Pulmonary artery endothelial cell (primary cell): ENCODE measurements at places on chromosomes 5 and 9.

DNA sequence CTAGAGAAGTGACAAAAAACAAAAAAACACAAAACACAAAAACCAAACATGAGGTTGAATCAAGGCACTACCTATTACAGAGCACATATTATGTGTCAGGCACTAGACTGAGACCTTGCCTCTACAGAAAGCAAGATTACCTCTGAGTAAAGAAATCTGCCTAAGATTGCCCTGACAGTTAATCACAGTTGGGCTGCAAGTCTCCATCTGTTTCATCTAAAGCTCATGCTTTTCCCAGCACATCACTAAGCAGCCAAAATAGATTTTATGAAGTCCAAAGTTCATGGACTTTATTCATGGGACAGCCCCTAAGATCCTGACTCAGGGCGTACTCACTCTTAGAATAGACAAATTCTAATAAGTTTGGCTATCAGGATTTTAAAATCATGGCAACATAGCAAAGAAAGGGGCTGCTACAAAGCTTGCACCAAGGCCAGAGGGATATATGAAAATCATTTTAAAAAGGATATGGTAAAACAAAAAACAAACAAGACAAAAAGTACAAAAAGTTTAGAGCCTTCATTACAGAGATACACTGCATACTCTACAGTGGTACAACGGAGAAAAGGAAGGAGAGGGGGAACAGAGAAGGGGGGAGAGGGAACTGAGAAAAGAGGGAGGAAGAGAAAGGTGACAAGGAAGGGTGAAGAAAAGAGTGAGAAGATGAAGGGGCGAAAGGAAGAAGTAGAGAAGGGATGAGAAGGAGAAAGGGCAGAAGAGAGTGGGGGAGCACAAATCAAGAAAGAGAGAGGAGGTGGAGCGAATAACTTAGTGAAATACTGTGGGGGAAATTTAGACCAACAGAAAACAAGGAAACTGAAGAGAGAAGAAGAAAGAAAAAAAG is 58.2 kb downstream of the RICTOR start:
- no peak for DNase-seq

DNA sequence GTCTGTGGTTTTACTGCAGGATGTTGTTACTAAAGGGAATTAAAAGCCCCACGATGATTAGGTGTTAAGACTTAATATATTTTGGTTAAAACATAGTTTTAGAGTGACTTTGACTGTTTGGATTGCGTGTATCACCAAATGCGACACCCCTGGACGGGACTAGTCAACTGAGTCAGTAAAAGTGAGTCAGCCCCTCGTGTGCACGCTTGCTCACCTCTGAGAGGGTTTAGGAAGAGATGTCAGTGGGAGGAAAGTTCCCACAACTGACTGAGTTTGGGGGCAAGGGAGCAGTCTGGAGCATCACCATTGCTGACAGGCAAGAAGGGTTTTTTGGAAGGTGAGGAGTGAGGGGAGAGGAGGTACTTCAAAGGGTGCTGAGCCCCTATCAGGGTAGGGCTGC is 14.4 kb upstream of the DMRT3 start:
- DNase-seq: no peak

DNA sequence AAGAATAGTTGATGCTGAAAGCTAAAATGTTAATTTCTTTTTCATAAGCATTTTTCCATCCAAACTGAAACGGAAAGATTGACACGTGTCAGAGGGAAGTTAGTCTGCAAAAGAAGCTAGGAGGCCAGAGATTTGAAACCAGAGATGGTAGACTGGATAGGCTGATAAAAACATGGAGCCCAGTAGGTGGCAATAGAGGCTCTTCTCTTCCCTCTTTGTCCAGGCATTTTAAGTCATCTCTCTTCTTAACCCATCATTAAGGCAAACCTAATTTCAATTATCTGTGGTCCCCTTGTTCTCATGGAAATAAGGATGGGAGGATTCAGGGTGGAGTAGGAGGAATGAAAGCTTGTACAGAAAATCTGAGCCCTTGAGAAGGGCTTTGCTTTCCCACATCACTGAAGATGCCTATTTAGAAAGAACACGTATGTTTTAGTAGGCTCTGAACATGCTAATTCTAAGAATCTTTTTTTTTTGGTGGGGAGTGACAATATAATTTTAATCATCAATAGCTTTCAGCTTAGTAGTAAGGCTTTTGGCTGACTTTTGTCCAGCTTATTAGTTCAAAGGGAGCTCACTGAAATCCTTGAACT is 66.6 kb downstream of the ZNF474 start:
- no peak for DNase-seq

- DNase-seq: no peak
Measured at GRCh38 chr5:115543365-115544042, 1.1 kb downstream of the FEM1C start.

GRCh38 chr9:93306081-93306480 is 122.1 kb downstream of the WNK2 start:
- DNase-seq: no peak

- DNase-seq: no peak
Measured at GRCh38 chr5:30960036-30960435, 233.4 kb upstream of the CDH6 start.

GRCh38 chr9:5869315-5870019 is 21.2 kb upstream of the MLANA start:
- no peak for DNase-seq

DNA sequence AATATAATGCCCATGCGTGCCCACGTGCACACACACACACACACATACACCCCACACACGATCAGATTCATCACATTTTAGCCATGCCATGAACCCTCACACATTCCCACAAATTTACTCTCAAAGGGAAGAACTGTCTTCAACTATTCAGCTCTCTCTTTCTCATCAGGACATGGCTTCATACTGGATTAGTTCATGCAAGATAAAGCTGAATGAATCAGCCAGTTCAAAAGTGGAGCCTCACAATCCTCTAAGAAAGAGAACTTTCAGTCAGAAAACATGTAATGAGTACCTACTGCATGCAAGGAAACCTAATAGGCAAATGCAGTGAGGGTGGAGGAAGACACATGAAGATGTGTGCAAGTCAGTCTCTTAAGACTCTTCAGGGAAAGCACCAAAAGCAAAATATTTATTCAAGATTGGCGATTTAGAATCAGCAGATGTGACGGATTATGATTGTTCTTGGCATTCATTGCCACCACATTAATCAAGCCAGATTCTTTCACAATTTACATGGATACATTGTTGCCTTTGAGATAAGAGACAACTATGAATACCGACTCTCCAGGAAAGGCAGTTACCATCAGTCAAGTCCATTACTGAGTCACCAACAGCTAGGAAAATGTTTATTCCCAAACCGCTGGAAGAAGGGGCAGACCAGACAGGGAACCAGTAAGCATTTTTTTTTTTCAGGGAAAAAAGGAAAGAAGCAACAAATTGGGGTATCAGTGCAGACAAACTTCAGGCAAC is 30.3 kb upstream of the PUM3 start:
- no peak for DNase-seq

GRCh38 chr9:120905315-120906164 is 21.1 kb downstream of the TRAF1 start:
- no peak for DNase-seq

DNA sequence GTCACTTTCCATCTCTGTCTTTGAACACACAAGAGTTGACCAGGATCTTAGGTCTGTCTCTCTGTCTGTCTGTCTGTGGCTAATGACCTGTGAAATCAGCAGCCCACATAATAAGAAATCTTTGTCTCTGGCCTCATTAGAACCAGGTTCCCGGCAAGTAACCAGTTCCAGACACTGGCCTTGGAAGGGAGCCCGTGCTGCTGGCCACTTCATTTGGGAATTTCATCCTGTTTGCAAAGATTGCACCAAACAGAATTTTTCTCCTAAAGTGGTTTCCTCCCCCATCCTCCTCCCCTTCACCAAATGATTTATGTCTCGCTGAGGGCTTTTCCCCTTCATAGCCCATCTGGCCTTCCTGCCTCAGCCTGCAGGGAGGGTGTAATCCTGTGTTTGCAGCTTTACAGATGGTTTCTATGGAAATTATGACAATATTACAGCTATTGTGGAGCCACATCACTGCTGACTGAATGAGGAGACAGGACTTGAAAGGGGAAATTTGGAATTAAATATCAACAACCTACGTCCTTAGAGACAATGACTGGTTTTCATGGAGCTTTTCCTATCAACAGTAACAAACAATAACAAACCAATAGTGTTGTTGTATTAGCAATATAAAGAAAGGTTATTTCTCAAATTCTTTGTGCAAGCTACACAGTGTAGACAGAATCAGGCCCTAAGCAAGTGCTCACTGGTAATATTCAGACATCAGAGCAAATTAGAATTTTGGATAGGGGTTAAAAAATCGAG is 25.7 kb downstream of the DPYSL3 start:
- peak; percentile 99 for DNase-seq

DNA sequence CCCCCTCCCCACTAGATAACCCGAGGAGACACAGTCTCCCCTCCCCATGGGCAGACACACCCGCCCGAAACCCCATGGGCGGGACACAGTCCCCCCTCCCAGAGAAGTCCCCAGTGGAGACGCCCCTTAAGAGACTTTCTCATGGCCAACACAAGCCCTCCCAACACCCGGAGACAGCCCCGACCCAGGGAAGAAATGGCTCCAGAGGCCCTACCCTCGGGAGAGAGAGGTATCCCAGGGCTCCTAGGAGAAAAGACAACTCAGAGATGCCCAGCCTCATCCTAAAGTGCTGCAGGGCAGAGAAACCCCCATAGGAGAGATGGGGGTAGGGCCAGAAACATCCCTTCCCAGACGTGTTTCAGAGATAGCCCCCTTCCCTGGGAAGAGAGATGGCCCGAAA is 27.4 kb downstream of the PCDH1 start:
- DNase-seq: no peak

- DNase-seq: no peak
Measured at GRCh38 chr5:82168294-82168693, 109.9 kb downstream of the RPS23 start.

- no peak for DNase-seq
Measured at GRCh38 chr9:118059484-118060278, 355.5 kb downstream of the TLR4 start.

GRCh38 chr5:130335117-130335516 is 430.9 kb downstream of the CHSY3 start:
- no peak for DNase-seq
